Cerebellar nuclear complex (tissue), 1 donor: ENCODE measurements at places on chromosomes 6 and 20.

GRCh38 chr6:15504581-15505350 lies 158.1 kb downstream of the DTNBP1 start:
- DNase-seq, result peak; percentile 16

DNA sequence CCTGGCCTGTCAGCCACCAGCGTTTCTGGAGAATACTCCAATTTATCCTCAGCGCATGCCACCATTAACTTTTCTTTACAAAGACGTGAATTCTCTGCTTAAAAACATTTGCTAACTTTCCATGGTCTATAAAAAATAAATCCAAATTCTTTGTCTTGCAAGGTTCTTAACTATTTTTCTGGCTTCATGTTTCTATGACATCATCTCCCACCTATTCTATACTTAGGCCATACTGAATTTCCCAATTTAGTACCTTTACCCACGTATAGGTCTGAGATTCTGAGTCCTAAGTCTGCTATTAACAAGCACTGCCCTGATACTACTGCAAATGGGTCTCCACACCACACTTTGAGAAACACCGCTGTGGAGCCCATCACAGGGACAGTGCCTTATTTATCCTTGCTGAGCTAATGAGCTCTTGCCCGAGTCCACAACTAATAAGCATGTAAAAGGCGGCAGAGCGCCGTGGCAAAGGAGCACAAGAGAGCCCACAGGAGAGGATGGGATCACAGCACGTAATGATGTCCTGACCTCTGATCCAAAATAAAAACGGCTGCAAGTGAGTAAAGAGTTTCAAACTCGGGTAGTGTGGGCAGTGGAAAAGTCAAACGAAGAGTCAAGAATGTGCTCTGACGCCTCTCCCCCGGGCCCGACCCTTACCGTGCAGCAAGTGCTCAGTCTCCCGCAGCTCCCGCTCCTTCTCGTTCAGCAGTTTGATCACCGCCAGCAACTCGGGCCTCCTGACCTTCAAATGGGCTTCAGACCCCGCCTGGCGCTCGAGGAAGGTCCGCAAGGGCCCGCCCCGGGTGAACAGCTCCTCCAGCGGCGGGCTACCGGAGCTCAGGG lies 519 bp downstream of the MTRF1L start:
- no peak for DNase-seq

- no peak for DNase-seq
These were observed 16.5 kb downstream of the PEDS1 start for GRCh38 chr20:50136822-50137599.

DNA sequence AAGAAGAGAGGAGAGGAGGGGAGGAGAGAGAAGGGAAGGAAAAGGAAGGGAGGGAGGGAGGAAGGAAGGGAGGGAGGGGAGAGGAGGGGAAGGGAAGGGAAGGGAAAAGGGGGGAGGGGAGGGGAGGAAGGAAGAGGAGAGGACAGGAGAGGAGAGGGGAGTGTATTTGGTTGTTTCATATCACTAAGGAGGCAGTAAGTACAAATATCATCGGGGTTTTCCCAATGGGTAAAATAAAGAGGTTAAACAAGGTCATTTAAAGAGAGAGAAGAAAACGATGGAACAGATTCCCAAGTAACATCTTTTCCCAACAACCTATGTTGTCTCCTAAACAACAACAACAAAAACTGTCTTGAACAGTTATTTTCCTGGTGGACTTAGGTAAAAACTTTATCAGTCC lies 43.6 kb downstream of the MBOAT1 start:
- no peak for DNase-seq

DNA sequence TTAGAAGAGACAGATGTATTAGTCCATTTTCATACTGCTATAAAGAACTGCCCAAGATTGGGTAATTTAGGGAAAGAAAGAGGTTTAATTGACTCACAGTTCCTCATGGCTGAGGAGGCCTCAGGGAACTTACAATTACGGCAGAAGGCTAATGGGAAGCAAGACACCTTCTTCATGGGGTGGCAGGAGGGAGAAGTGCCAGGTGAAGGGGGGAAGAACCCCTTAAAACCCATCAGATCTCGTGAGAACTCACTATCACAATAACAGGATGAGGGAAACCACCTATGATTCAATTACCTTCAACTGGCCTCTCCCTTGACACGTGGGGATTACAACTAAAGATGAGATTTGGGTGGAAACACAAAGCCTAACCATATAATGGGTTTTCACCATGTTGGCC lies 28.9 kb upstream of the PNRC1 start:
- no peak for DNase-seq

DNA sequence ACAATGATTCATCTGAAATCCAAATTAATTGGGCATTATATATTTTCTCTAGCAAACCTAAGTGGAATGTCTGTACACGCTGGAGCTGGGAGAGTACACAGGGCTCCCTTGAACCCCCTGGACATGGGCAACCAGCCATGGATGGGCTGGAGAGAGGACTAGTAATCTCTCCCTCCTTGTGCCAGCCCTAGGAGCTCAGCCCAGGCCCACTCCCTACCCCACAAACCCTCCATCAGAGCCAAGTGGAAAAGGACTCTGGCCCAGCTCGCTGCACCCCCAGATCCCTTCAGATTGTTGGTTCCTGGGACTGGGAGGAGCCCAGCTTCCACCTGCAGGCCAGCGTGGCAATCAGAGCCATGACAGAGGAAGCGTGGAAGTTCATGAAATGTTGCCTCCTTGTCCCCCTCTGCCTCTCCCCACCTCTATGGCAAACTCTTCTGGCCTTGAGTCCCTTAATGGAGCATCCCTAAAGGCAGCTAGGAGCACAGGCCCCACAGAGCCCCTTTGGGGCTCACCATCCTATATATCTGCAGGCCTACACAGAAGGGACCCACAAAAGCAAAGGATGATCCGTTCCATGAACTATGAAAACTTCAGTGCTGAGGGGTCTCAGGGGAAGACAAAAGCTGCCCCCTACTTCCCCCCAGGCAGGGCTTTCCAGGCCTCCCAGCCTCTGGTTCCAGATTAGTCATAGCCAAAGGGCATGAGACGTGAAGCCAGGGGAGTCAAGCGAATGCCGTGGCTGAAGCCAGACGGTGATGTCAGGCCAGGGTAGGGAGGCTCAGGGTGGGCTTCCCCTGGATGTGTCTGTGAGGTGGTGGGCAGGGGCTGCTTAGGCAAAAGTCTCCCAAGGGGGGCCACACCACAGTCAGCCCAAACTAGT lies 126.4 kb upstream of the MAFB start:
- no peak for DNase-seq

DNA sequence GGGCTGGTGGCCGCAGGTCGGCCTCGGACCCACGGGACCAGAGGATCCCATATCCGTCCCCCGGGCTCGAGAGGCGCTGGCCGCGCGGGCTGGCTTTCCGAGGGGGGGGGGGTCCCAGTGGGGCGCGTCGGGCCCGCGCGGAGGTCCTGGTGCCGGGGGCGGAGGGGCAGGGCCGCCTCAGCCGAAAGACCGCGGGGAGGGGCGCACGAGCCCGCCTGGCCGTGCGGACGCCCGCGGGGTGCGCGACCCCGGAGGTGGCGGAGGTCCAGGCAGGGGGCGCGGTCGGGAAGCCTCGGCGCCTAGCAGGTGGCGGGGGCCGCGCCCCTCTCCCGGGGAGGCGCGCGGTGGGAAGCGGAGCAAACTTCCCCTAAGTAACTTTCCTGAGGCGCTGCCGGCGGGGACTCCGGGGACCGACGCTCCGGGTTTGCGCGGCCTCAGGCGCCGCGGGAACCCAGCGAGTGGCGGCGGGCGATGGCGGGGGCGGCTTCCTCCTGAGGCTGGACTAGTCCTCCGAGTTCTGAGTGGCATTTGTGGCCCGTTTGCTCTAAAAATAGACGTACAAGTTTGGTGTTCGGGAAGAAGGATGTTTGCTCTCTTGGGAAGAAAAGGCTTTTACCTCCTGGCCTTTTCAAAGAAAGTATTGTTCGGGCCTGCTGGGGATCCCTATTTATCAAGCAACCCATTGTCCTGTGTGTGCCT lies 26.5 kb upstream of the BTBD3 start:
- DNase-seq, result no peak

- DNase-seq, result peak; percentile 74
These were observed 80.2 kb downstream of the AFDN start for GRCh38 chr6:167906899-167907298.

DNA sequence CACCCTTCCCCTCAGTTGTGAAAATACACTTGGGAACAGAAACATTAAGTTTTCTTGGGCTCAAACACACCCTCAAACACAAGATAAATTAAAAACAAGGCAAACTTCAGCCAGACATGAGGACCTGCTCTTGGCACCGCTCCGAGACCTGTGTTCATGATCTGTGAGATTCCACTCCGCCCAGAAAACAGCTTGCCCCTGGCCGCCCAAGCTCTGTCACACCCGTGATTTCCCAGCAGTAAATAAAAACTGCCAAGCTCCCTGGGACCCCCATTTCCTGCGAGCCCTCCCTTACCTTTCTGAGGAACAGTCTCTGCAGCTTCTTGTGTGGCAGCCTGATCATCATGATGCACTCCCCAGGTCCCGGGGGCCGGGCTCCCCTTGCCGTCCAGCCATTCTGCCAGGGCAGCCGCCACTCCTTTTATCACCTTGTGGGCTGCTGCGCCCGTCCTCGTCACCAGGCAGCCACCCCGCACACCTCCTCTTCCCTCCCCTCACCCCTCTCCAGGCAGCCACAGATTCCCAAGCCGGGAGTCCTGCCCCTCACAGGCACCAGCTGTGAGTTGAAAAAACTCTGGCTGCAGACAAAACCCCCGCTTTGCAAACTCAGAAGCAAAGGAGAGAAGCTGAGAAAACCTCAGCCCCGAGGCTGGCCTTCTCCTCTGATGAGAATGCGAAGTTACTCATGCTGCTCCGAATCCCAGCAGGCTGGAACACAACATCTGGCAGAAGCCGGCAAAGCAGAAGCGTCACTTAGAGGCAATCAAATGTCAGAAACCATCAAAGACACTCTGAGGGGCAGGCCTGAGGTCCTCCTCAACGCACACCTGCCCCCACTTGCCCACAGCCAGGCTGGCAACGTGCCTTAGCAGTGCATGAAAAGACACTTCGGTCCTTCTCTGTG lies 130.4 kb upstream of the RPS6KA2 start:
- no peak for DNase-seq

DNA sequence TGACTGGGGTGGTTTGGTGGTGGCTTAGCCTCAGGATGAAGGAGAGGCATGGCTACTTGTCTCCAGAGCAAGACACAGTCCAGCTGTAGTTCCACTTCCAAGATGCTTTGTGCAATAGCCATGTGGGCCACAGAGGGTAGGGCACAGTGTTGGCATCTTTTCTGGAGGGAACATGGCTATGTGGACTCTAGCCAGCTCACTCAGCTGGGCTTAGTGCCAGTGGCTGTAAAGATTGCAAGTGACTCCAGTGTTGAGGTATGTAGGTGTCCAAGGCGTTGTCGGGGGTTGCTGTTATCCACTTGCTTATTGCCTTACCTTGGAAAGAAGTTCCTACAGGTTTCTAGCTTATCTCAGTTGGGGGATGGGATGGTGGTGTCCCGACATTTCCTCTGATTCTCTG lies 233.4 kb downstream of the CD109 start:
- no peak for DNase-seq

DNA sequence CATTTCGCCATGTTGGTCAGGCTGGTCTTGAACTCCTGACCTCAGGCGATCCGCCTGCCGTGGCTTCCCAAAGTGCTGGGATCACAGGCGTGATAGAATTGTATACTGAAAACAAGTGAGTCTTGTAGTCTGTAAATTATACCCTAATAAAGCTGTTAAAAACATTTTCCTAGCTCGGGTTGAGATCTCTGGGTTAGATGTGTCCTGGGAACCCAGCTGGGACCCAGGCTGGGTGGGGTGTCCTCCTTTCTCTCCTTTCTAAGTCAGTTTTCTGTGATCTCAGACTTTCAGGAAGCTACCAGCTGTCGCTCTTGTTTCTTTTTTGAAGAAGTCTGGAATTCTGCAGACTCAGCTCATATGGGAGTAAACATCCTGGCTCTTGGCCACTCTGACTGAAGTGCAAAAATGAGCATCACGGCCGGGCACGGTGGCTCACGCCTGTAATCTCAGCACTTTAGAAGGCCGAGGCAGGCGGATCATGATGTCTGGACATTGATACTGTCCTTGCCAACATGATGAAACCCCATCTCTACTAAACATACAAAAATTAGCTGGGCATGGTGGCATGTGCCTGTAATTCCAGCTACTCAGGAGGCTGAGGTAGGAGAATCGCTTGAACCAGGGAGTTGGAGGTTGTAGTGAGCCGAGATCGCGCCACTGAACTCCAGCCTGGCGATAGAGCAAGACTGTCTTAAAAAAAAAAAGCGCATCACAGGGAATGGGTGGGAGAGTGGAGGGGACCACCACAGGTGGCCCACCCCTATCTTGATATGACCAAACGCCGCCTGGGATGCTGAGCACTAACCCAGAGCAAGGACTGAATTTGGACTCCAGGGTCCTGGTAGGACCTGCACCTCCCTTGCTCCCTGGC lies 9.9 kb upstream of the PCIF1 start:
- DNase-seq, result no peak

- DNase-seq, result no peak
These were observed 464.9 kb downstream of the TBC1D32 start for GRCh38 chr6:120869397-120869796.

GRCh38 chr6:111566873-111567517 lies 38.7 kb downstream of the TRAF3IP2 start:
- DNase-seq, result no peak

DNA sequence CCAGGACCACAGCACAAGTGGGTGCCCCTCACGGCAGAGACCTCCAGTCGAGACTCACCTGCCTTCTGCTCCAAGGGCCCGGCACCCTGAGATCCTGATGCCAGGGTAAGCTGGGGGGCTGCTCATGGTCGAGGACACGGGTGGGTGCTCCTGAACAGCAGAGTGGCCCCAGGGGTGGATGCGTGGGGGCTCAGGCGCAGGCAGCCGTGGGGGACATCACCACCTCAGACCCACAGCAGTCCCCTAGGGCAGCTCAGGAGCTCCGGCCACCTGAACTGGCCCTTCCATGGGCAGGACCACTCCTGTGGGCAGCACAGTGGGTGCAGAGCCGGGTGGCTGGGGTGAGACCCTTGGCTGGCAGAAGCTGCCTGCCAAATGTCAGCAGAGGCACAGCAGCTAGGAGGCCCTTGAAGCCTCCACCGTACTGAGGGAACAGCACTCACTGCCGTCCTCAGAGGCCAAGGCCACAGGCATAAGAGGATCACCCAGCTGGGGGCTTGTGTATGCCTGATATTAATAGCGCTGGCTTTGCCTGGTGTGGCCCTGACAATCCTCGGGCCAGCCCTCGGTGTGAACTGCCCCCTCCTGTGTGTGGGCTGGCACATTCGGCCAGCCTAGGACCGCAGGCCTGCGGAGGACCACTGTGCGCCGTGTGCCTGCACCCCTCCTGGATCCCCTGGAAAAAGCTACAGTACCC lies 5.4 kb downstream of the UCKL1 start:
- DNase-seq, result no peak

DNA sequence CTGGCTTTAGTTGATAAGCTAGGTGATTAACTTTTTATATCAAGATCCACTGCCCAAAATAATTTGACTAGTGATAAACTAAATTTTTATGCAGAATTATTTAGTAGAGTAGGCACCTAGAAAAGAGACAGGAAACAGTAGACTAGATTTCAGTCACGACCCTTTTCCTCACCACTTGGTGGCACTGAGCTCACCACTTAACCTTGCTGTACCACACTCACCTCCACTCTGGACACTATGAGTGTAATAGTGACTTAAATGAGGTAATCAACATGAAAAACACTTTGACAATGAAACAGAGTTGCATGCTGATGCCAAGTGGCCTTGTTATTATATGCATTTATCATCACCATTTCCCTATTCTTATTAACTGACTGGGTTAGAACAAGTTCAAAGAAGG lies 730.4 kb downstream of the KIF16B start:
- DNase-seq, result no peak
